ENCODE measurements at places on chromosomes 2 and 18.
A peak's percentile ranks its signal among the peaks of the same experiment; 100 is the strongest.

GRCh38 chr18:29653671-29654215 is 1388.8 kb downstream of the DSC3 start:
- no peak for DNase-seq

GRCh38 chr2:36562973-36563532 is 34.9 kb downstream of the FEZ2 start:
- DNase-seq, result no peak

GRCh38 chr2:160207804-160208654 is 8.0 kb upstream of the ITGB6 start:
- DNase-seq, result peak; percentile 93

GRCh38 chr18:25067275-25068025 is 284.5 kb downstream of the ZNF521 start:
- DNase-seq, result no peak

GRCh38 chr18:10037181-10037580 is 123.4 kb downstream of the VAPA start:
- no peak for DNase-seq

DNA sequence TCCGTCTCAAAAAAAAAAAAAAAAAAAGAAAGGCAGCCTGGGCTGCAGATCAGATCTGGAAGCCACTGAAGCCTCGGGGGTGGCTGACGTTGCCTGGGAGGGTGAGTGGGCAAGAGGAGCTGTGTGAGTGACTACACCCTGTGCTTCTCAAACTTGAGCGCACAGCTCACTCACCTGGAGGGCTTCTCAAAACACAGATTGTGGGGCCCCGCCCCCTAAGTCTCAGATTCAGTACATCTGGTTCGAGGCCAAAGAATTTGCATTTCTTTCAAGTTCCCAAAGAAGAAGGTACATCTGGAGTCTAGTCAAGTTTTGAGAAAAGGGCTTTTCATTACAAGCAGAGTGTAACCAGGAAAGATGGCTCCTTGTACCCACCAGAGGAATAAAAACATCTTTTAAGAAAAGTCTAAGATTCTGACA is 97.7 kb upstream of the CAB39 start:
- DNase-seq, result peak; percentile 81

DNA sequence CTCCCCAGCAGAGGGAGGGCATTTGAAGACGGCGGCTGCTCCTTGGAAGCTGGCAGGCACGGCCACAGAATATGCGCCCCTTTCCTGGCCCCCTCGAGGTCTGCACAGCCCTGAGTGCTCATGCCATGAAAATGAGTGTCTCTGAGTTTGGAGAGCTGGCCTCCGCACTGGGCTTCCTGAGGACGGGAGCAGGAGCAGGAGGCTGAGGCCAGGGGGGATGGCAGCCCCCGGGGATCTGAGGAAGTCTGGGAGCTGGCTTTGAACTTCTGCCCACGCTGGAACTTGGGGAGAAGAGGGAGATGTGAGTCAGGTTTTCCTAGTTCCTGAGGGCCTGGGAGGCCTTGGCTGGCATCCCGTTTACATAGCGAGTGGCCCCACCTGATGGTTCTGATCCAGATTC is 47.0 kb downstream of the RRM2 start:
- DNase-seq, result no peak

DNA sequence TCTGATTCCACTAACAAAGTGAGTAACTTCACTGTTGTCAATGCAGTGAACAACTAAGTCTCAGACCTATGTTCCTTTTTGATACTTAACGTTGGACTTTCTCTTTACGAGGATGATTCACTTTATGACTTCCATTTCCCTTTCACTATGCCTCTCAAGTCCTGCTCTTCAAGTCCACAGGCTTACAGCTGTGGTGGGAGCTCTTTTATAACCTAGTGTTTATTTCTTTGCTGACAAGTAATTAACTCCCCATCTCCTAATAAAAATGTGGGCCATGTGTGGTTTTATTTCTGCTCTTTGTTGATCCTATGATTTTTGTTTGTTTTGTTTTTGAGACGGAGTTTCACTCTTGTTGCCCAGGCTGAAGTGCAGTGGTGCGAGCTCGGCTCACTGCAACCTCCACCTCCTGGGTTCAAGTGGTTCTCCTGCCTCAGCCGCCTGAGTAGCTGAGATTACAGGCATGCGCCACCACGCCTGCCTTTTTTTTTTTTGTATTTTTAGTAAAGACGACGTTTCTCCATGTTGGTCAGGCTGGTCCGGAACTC is 142.1 kb downstream of the USP34 start:
- DNase-seq, result peak; percentile 38

DNA sequence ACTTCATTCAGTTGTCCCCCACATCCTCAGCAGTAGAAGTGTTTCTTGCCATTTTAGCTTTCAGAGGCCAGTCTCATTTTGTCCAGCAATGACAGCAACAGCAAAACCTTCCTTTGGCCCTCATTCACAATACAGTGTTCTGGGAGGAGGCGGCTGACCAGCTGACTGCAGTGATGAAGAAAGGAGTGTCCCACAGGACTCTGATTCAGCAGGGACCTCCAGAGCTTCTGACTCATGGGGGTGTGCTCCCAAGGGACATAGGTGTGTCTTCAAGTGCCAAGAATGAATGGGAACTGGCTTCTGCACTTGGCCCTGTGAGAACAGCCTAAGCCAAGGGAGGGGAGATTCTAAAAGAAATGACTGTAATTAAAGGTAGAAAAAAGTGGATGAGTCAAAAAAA is 147.0 kb upstream of the PELI1 start:
- DNase-seq, result no peak

GRCh38 chr2:113091231-113091896 is 23.6 kb downstream of the IL1F10 start:
- no peak for DNase-seq

DNA sequence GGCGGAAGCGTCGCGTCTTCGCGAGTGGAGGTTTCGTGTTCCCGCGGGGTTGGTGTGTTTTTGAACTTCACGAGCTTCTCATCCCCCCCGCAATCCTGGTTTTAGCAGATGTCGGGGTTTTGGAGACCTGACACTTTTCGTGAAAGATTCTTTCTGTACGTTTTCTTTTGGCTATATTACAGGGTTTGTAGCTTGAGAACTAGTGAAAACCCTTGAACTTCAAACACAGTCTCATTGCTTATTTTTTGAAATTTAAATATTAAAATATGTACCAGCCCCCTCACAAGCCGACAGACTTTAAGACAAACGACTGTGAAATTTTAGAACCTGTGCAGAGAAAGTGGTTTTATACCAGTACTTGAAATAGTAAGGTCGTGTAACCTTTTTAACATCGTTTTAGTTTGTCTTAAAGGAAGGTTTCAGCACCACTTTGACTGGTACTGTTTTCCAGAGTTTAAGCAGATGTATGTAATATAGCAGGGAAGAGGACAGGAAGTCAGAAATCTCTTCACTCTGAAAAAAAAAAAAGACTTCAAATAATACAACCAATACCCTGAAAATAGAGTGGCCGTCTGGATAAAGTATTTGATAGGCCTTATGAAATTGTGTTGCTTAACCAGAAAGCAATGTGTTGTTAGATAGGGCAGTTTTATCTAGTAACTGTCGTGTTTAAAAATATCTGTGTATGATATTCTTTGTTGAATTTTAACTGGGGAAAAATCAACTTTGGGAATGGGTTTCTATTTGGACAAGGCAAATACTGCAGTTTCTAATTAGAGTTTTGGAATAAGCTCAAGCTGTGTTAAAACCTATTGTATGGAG is 1.4 kb downstream of the SPATS2L start:
- no peak for DNase-seq

DNA sequence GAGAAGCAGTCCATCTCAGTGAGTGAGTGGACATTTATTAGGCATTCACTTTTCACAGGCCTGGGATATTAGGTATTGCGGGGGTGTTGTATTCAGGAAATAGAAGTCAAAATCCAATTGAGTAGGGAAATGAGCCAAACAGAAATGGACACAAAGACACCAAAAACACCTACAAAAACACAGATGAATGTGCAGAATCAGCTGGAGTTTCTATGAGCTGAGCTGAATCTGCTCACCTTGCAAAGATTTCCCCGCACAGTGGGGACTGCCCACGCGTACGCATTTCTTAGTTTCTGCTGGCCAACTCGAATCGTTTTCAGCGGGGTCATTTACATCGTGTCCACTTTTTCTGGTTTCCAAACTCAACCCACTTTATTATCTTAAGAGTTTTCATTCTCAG is 160.0 kb downstream of the BCL2 start:
- DNase-seq, result no peak

GRCh38 chr2:80122675-80123074 is 181.9 kb downstream of the LRRTM1 start:
- DNase-seq, result no peak

GRCh38 chr2:222214885-222215284 is 83.9 kb downstream of the PAX3 start:
- DNase-seq, result no peak

GRCh38 chr2:47043142-47043890 is 111.8 kb downstream of the STPG4 start:
- peak; percentile 61 for DNase-seq

- DNase-seq, result no peak
Measured at GRCh38 chr18:76524900-76525698, 30.1 kb upstream of the ZNF516 start.

- no peak for DNase-seq
Measured at GRCh38 chr2:149218497-149218896, 111.9 kb upstream of the LYPD6 start.

DNA sequence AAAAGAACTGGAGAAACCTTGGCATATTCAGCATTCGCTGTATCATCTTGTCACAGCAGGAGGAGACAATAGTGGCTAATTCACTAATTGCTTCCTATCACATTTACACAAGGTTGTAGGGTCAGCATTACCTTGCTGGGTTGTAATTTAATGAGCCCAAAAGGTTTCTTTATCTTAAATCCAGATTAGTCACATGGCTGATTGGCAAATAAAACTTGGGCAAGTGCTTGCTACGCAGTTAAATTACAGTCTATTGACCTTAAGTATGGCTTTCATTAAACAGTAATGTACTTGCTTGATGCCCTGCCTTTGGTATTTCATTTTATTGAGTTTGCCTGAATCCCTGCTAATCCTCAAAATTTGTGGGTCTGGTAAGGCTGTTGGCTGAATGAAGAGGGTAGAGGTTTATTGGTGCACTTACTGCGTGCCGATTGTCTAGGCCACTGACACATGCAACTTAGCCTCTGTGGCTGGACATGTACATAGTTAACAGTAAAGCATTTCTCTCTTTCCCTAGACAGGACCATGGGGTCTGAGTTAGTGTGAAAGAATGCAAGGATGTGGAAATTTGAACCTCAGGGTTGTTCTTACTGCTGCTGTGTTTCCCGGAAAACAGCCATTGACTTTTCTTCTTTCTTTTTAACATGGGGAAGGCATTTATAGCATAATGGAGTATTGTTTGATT is 34.3 kb downstream of the FMNL2 start:
- DNase-seq, result no peak

GRCh38 chr2:130806370-130806769 is 30.3 kb upstream of the ARHGEF4 start:
- DNase-seq, result no peak

DNA sequence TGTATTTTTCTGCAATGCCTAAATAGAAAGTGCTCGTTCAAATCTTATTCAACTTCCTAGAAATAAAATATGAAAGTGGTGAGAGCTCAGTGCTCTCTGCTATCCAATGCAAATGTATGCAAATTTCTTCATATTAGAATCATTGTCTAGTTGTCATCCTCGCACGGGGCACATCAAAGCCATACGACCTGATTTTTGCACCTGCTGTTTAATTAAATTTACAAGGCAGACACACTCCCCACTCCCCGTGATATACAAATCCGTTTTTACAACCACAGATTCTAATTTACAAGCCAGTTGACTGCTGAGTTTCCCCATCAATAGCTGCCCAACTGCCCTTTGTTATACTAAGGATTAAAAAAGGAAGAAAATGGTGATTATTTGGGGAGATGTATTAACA is 284.6 kb downstream of the RNF144A start:
- no peak for DNase-seq

GRCh38 chr18:10234912-10235660 is 219.3 kb upstream of the APCDD1 start:
- no peak for DNase-seq

GRCh38 chr18:39211461-39211860 is 1645.9 kb upstream of the CELF4 start:
- no peak for DNase-seq

DNA sequence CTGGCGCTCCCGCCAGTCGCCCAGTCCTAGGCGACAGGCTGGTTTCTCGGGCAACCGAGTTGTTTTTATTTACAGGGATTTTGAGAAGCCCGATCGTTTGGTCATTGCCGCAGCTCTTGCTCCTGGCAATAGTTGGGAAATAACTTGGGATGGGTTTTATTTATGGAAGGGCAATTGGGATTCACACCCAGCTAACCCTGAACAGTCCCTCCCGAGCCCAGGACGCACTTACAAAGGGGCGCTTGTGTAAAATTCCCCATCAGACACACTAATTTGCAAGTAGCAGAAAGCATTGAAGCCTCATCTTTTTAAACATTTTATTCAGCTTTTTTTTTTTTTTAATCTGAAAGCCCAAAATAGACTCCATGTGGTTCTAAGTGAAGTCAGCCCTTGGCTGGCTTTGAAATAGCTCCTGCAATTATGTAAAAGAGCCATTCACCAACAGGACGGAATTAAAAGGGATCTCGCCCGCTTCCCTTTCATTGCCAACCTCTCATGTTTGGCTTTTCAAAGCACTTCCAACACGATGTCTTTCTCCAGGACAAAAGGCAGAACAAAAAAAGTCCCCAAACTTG is 3.6 kb upstream of the GBX2 start:
- DNase-seq, result no peak

DNA sequence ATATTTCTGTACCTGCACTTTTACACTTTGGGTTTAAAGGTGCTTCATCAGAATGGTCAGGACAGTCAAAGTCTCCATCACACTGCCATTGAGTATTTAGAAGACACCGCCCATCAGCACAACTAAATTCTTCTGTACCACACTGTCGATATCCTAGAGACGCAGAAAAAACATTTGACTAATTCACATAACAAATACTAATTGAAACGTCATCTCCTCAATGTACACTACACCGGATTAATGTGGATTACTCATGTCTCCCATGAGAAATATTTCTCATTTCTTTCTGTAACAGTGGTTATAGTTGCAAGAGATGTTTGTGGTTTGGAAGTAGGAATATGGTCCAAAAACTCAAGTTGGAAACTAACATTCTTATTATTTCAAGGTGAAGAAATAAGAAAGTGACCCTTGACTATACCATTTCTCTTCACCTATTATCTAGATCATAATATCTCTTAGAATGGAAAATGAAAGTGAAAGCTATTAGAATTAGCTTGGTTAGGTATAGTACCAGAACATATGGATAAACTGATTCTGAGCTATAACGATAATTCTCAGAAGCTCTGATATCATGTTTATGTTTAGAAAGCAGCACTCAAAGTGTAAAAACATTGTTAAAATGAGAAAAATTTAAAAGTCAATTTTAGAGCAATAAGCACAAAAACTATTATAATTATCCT is 1627.7 kb downstream of the LRP1B start:
- DNase-seq, result no peak

- DNase-seq, result no peak
Measured at GRCh38 chr18:59448546-59448945, 89.5 kb upstream of the LMAN1 start.

GRCh38 chr18:73843455-73843854 is 304.2 kb downstream of the FBXO15 start:
- no peak for DNase-seq

Data from thyroid gland (tissue), 4 donors.